Kidney tubule cell (primary cell): ENCODE measurements at places on chromosomes 12 and 14.

- peak; percentile 23 for DNase-seq
Measured at GRCh38 chr12:76777765-76778216, 13.9 kb downstream of the ZDHHC17 start.

- DNase-seq, result no peak
Measured at GRCh38 chr12:49661191-49661590, 37.8 kb downstream of the PRPF40B start.

DNA sequence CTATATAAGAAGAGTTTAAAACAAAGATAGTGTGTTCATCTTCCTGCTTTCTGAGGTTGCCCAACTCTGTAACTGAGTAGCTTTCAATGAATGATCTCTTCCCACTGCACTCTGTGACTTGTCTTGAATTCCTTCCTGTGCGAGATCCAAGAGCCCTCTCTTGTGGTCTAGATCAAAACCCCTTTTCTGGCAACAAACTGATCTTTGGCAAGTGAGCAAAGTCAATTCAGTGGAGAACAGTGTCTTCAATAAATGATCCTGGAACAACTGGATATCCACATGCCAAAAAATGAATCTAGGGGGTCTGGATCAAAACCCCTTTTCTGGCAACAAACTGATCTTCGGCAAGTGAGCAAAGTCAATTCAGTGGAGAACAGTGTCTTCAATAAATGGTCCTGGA lies 8.5 kb downstream of the CFAP54 start:
- no peak for DNase-seq

- DNase-seq, result peak; percentile 69
Measured at GRCh38 chr14:38074081-38074480, 133.6 kb upstream of the SSTR1 start.

DNA sequence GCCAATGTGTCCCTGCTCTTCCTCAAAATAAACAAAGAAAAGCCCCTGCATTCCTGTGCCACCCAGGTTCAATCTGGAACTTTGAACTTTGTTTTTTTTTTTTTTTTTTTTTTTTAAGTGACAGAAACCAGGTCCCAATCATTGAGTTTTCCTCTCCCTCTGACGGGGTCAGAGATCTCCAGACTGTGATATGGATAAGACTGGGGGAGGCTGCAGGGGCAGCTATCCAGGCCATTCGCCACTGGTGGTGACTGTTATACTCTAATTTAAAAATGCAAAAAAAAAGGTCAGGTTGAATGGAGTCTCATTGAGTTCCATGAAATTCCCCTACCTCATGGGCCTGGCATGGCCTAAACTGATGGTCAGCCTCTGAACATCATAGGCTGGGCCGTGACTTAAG lies 57.0 kb downstream of the TMX1 start:
- no peak for DNase-seq

- no peak for DNase-seq
Measured at GRCh38 chr14:74202113-74202512, 37.1 kb upstream of the VSX2 start.

- peak; percentile 38 for DNase-seq
Measured at GRCh38 chr14:65336191-65336591, 76.3 kb upstream of the FUT8 start.

- DNase-seq, result peak; percentile 65
Measured at GRCh38 chr14:73743431-73743931, 29.3 kb upstream of the PNMA1 start.

- no peak for DNase-seq
Measured at GRCh38 chr12:89259821-89260220, 92.5 kb downstream of the DUSP6 start.

DNA sequence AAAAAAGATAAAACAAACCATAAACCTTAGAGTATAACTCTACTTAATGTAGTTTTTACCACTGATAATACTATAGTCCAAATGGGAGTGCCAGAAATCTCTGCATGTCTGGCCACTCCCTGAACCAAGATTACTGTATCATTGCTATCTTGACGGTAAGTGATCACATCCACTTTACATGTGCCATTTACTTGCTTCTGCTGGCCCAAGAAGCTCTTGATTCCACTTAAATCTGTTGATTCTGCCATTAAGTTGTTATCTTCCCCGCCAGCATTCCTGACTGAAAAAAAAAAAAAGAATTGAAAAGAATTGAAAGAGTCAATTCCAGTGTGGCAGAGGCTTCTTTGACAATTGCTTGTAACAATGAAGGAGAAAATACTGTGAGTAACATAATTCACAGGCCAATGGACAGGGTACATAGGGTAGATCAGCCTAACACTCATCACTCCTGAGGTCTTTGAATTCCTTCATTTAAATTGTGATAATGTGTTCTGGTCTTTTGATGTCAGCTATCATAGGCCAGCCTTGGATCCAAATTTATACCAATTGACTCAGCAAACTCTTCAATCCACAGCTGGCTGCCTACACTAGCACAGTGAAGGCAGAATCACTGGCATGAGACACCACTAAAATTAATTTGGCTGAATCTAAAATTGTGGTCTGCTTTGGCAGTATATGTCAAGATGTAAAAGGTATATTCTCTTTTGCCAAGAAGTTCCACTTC lies 665.2 kb upstream of the FLRT2 start:
- no peak for DNase-seq

DNA sequence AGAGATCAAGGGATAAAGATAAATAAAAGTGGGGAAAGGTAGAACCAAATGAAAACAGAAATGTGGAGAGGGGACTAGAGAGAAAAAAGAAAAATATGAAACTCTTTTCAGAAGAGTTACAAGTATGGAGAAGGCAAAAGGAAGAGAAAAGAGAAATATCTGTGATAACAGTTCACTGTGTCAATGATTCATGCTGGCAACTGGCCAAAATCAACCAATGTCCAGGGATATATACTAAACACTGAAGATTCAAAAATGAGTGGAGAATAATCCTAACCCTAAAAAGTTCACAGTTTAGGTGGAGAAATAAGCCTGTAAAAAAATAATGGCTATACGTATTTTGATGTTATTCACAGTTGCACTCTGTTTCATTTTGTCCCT lies 372.3 kb upstream of the KITLG start:
- peak; percentile 76 for DNase-seq

- DNase-seq, result no peak
Measured at GRCh38 chr12:118089782-118090181, 14.0 kb downstream of the VSIG10 start.

DNA sequence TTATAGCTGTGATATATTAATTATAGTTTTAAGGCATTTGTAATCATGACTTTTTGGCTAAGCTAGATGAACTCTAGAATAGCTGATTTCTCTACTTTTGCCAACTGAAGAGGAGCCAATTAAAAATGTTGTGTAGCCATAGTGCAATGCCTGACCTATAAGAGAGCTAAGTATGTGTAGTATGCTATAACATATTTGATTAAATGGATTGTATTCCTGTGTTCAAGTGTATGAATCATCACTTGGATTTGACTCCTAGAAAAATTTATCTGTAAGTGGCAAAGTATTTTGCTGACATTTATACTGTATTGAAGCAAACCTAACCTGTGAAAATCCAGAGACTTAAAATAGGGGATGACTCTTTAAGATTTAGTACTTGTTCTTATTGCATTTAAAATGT lies 34.2 kb downstream of the PCNX4 start:
- no peak for DNase-seq

DNA sequence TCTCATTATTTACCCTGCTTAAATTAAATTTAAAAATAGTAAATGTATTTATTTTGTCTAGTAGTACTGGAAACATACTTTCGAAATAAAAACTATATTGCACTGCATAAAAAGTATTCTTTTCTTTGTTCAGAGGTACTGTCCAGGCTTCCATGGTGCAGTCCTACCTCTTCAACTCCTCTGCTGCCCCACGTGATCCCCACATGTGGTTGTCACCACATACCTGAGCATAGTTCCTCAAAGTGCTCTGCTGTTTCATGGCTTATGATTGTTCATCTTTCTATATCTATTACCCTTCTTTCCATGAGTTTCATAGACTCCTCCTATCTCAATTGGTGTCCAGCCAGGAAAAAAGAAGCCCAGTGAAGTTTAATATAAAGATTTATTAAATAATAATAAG lies 317.5 kb upstream of the OR4E1 start:
- no peak for DNase-seq

- no peak for DNase-seq
Measured at GRCh38 chr14:52926953-52927352, 23.9 kb downstream of the FERMT2 start.

DNA sequence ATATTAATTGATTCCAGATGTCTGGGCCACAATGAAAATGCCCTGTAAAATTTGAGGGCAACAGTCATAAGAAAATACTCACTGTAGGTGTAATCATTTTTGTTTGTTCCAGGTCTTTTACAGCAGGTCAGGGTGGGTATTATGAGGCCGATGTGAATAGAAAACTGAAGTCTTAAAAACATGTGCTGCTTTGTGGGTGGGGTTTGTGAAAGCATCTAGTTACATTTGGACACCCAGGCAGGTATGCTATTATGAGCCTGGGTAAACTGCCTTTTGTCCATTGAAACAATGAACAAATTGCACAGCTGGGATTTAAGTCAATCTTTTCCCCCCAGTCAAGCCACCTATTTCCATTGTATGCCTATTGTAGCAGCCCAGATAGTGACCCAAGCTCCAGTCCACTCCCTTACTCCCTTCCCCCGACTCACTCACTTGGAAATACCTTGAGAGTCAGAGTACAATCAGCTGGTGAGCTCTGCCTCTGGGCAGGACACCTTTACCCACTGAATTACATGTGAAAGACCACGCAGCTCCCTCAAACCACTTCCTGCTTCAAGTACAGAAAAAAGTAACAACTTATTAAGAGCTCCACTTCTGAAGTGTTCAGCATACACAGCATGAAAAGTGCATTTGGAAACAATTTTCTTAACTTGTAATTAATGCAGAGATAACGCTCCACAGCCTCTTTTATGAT lies 1.8 kb downstream of the IGF1 start:
- peak; percentile 66 for DNase-seq

DNA sequence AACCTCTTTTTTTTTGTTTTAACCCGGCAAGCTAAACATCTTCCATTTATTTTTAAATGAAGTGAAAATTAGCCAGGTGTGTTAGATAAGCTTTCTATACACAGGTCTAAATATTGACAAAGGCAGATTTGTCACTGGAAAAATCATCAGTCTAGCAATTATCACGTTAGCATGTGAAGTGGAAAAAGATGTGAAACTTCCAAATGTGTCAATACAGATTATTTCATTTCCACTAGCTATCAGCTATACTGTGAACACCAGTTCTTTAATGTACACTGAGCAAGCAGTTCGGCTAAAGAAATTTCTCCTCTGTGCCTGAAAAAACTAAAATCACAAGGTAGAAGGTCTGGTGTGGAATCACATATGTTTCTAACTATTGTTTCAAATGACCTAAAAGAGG lies 96.6 kb upstream of the G2E3 start:
- DNase-seq, result no peak

DNA sequence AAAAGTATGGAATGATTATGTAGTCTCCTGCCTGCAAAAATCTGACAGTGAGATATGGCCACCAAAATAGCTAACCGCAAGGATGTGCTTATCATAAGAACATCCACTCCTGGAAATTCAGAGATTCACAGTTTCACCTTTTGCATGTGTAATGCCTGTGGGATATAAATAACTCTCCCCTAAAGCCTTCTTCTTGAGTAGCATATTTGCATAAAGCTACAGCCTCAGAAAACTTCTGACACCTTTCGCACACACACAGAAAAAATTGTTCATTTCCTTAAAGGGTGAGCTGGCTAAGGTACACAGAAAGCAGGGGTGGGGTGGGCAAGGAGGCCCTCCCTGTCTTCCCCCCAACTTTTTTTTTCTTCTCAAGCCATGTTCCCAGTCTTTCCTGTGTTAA lies 3.1 kb upstream of the IGF1 start:
- no peak for DNase-seq

- DNase-seq, result no peak
Measured at GRCh38 chr12:13220838-13221237, 24.3 kb downstream of the EMP1 start.

- no peak for DNase-seq
Measured at GRCh38 chr12:172732-173161, 41.2 kb downstream of the SLC6A12 start.

GRCh38 chr12:52901715-52902541 lies 2.9 kb downstream of the KRT8 start:
- no peak for DNase-seq

DNA sequence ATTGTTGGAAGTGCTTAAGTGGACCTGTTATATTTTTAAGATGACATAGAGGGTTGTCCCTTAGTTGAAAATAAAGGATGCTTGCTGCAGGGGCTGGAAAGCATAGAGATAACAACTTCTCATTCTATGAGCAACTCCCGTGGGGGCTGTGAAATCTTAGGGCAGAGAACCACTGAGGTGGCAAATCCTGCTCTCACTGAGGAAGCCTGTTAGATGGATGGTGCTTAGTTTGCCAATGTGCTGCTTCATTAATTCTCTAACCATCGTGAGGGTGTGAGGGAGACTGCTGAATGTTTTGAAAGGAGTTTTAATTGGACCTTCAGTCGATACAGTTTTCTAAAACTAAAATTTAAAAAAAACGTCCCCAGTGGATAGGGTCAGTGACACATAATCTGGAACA lies 46.5 kb downstream of the PTPRO start:
- DNase-seq, result peak; percentile 10

GRCh38 chr12:73486256-73486655 lies 1051.4 kb upstream of the ATXN7L3B start:
- no peak for DNase-seq

- no peak for DNase-seq
Measured at GRCh38 chr14:22488522-22489243, 100.3 kb downstream of the DAD1 start.

- DNase-seq, result no peak
Measured at GRCh38 chr12:54417712-54418440, 1.2 kb downstream of the ITGA5 start.

GRCh38 chr14:31937730-31938346 lies 139.3 kb upstream of the ARHGAP5 start:
- peak; percentile 99 for DNase-seq

DNA sequence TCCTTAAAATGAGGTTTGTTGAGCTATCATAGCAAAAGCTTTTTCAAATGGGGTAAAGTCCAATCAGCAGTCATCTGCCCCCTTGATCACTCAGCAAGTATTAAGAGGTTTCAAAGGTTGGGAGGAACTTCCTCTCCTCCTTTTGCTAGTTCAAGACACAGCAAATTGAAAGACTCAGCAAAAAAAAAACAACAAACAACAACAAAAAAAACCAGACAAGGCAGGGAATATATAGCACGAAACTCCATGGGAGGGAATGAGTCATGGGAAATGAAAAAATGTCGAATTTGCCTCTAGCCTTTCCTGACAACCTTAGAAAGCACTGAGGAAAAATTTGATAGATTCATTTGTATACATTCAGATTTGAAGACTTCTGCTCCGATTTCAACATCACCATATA lies 1.6 kb upstream of the SLC7A8 start:
- DNase-seq, result no peak

- peak; percentile 96 for DNase-seq
Measured at GRCh38 chr12:20212658-20213555, 155.4 kb upstream of the PDE3A start.

GRCh38 chr12:40378691-40379090 lies 153.9 kb downstream of the LRRK2 start:
- no peak for DNase-seq

- no peak for DNase-seq
Measured at GRCh38 chr14:97718886-97719442, 921.8 kb downstream of the VRK1 start.

GRCh38 chr12:79128956-79129355 lies 264.4 kb downstream of the SYT1 start:
- DNase-seq, result no peak
